NCI-H1417 (cell line): ENCODE measurements at places on chromosomes 7 and 10.

- no peak for DNase-seq
Observed at GRCh38 chr10:45399113-45399512, 25.1 kb downstream of the ALOX5 start.

DNA sequence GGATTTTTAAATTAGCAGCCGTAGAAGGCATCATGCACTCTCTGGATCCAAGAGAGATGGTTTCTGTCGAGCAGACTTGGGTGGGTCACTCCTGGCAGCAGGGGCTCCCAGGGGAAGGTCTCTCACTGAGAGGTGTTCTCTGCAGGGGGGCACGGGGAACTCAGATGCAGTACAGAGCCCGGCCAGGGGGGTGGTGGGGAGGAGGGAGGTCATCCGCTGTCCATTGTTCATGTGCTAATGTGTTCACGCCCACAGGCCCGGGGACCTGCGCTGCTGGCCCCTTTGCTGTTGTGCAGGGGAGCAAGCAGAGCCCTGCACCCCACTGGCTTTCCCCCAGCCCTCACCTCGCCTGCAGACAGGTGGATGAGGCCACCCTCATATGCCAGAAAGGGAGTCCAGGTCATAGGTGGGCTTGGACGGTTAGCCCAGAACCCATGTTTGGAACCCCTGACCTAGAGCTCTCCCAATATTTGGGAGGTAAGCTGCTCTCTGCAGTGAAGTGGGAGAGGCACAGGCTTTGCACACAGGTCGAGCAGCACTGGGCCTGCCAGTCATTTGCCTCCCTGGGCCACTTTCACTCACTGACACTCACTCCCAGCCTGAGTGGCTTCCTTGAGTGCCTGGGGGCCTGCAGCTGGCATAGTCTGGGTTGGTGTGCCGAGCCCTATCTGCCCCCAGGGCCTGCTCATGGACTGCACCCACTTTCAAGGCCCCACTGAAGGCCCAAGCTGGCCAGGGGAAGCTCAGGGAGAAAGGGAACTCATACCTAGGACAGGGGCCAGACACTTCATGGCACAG is 12.6 kb upstream of the TBRG4 start:
- no peak for DNase-seq

DNA sequence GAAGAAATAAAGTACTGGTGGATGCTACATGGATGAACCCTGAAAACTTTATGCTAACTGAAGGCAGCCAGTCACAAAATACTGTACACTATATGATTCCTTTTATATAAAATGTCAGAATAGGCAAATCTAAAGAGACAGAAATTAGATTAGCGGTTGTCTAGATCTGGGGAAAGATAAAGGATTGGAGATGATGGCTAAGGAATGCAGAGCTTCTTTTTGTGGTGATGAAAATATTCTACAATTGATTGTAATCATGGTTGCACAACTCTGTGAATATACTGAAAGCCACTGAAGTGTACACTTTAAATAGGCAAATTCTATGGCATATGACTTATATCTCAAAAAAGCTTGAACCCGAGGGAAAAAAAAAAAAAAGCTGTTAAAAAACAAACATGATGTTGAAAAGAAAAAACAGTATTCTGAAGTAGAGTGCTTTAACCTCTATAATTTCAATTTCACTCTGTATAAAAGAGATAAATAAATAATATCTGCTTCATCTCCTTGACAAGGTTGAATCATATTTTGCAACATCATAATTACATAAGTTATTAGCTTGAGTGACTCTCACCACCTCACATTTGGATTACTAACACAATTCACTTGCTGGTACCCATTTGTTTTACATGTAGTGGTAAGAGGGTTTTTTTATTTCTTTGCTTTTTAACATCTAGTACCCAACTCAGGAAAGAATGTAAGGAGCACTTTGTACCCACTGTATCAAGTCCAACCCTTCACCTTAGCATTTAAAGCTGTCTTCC is 2.8 kb upstream of the GNAI1 start:
- DNase-seq: no peak

GRCh38 chr10:32961895-32962369 is 3.9 kb upstream of the ITGB1 start:
- DNase-seq: no peak

- DNase-seq: no peak
Observed at GRCh38 chr7:2166625-2167280, 66.0 kb downstream of the MAD1L1 start.

DNA sequence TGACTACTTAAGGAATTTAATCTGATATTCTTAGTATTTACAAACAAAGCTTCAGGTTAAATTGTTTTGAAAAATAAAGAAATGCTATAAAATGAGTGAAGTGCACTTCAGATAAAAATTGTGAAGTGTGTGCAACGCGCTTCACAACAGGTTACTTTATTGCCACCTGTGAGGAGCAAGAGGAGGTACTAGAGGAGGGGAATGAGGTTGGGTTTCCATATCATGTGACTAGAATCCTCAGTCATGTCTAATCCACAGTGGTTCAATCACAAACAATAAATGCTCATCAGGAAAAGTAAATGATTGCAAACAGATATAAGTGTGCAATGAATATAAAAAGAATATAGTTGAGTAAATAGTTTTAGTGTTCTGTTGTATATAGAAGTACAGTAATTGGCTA is 34.5 kb upstream of the CD36 start:
- peak; percentile 16 for DNase-seq

- DNase-seq: peak; percentile 50
Observed at GRCh38 chr10:1638889-1639419, 98.4 kb downstream of the ADARB2 start.

DNA sequence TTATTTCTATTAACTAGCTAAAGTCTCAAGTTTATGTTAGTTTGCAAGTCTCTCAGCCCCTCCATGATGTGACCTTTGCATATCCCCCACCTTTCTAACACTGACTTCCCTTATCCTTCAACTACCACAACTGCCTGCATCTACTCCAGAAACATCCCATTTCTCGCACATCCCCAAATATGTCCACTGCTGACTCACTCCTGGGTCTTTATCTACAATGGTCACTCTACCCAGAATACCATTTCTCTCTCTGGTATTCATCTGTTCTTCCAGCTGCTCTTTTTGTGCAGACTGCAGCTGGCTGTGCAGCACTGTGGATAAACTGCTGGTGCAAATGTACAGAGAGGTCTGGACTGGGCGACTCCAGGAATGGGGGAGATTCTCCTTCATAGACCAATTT is 32.7 kb upstream of the PRSS1 start:
- no peak for DNase-seq

DNA sequence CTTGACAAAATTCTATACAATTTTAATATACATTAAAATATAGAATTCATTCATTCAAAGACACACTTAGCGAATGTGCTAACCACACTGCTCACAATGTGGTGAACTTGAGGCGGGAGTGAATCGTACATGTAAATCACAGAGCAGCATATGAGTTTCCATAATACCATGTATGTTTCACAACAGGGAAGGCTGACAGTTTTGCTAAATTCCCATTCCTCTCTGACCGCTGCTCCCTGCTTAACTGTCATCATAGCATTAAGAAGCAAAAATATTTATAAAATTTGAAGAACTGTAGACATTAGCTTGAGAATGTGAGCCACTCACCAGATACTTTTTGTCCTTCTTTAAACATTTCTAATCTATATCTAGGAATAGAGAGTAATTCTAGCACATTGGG is 763.3 kb downstream of the MAGI2 start:
- DNase-seq: no peak

GRCh38 chr10:56319386-56319785 is 41.7 kb downstream of the ZWINT start:
- DNase-seq: no peak

- peak; percentile 94 for DNase-seq
Observed at GRCh38 chr7:114622221-114622620, 207.6 kb downstream of the FOXP2 start.

GRCh38 chr7:157729566-157729965 is 392.8 kb downstream of the DNAJB6 start:
- DNase-seq: no peak

DNA sequence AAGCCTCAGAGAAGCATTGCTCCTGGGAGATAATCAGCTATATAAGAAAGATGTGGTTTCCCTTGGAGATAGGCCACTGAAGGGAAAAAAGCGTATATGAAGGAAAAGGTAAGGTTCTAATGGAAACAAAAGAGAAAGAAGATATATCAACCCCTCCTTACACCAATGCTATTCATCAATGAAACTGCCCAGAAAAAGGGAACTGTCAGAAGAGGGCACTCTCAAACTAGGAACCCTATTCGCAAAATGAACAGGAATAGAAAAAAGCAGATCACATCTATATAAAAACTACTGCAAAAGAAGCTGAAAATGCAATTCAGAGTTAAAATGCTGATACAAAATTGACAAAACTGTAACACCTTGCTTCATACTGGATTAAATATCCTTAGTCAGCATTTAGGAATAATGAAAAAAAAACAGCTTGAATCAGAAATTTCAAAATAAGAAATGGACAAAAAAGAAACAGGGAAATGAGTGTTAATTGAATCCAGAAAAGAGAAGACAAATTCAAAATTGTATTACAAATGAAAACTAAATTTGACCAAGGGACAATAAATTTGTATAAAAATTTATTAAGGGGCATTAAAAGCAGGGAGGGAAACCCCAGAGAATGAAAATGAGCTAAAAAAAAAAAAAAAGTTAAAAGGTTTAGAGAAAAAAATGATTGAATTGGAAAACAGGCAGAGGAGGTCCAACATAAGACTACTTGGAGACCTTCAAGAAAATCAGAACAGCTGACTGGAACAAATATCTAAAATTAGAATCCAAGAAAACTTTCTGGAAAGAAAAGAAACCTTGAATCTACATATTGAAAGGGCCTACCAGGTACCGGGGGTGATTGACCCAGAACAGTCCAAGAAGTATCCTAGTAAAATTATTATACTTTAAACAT is 17.9 kb downstream of the NHLRC2 start:
- DNase-seq: no peak

DNA sequence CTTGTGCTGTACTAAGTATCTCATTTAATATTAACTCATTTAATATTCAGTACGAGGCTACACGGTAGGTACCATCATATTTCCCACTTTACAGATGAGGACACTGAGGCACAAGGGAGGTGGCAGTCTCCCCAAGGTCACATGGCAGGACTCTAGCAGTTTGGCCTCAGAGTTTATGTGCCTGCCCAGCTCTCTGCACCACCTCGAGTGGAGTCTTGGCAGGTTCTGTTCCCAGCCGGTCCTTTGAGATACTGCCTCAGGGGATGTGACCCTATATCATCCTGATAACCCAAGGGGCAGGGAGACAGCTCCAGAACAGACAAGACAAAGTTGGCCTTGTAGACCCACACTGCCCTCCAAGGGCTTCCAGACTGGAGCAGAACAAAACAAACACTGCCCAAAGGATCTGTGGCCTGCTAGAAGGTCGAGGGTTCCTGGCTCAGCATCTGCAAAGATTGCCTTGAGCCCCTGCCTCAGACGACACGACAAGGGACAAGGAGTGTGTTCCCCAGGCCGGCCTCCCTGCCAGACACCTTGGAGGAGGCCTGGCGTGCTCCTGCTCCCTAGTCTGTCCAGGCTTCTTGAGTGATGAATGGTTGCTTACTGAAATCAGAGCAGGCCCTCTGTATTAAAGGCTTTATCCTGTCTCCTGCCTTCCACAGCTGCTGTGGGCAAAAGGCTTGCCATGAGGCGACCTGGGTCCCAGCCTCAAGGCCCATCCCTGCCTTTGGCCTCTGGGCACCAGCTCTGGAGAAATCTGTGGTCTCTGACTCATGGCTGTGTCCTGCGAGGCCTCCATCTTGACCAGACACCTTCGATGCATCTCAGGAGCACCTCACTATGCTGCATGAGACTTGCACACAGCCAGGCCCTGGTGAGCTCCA is 3.9 kb upstream of the PWWP2B start:
- DNase-seq: no peak

- no peak for DNase-seq
Observed at GRCh38 chr7:19930051-19930450, 156.6 kb upstream of the TMEM196 start.

- no peak for DNase-seq
Observed at GRCh38 chr10:114305521-114305925, 66.5 kb downstream of the VWA2 start.

DNA sequence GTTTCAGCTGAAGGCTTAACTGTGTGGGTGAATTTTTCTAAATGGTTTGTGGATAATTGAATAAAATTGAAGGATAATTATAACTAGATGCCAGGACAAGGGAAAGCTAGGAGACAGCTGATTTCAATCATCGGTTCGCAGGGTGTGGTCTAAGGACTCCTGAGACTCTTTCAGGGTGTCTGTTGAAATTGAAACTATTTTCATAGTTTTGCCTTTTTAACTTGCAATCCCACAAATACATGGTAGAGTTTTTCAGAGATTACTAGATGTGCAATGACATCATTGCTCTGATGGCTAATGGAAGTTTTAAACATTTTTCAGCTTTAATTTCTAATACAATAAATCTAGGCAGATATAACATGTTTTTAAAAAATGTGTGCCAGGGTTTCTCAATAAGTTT is 18.5 kb downstream of the TRUB1 start:
- no peak for DNase-seq

DNA sequence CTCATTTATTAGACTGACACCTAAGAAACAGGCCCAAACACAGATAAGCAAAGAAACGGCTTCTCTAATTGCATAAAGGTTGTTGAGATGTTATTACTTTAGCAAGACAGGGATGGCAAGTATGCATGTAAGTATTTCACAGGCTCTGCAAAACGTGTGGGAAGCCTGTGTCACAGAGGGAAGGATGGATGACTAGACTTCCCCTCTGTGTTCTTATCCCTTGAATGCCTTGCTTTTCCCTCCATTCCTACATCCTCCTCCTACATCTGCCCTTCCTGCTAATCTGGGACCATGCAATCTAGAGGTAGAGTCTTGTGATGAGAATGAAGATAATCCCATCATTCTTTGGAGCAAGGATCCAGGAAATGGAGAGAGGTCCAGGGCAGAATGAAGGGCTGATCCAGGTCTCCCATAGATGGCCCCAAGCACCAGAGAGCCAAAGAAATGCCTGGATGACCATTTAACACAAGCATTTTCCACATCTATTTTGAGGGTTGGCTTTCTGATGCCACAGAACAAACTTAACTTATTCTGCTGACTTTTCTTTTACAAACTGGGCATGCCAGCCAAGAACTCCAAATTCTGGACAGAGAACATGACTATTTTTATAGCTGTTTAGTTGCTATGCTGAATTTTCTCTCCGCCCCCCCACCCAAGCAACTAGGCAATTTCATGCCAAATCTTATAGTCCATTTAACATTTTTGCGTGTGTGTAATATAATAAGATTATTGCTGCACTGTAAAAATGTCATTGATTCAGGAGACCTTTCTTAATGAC is 48.1 kb downstream of the NRP1 start:
- no peak for DNase-seq

GRCh38 chr10:117551330-117552155 is 9.0 kb downstream of the EMX2 start:
- DNase-seq: no peak

- no peak for DNase-seq
Observed at GRCh38 chr7:93910076-93910994, 4.0 kb downstream of the GNGT1 start.

GRCh38 chr10:5559642-5560141 is 34.9 kb downstream of the CALML3 start:
- DNase-seq: no peak

DNA sequence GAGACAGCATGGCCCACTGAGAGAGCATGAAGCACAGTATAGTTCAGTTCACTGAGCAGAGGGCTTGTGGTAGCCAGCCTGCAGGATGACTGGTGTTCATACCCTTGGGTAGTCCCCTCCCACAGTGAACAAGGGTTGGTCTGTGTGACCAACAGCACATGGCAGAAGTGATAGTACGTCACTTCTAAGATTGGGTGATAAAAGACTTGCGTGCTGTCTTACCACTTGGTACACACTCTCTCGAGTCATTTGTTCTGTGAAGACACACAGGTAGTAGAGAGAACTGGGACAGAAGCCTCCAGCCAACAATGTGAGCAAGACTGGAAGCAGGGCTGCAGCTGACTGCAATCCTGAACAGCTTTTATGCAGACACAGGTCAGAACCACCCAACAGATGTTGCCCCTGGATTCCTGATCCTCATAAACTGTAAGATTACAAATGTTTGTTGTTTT is 14.6 kb downstream of the EPC1 start:
- DNase-seq: no peak
